ENCODE measurements at places on chromosomes 4 and X.

- peak; percentile 23 for DNase-seq
Measured at GRCh38 chrX:30971774-30972603, 82.9 kb upstream of the TAB3 start.

DNA sequence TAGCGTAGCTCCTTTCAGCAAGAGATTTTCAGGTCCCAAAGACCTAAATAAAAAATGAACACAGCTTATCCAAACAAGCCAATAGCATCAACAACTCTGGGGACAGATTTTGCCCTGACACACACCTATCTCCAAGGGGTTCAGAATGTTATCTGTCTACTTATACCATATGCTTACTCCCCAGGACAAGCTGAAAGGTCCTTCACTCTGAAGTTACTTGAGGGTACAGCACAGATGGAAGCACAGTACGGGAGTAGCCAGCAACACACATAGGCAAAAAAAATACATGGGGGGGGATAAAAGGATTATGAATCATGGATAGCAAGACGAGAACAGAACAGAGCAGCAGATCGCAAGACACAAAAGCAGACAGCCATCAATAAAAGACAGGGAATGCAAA lies 90.7 kb upstream of the MCF2 start:
- no peak for DNase-seq

DNA sequence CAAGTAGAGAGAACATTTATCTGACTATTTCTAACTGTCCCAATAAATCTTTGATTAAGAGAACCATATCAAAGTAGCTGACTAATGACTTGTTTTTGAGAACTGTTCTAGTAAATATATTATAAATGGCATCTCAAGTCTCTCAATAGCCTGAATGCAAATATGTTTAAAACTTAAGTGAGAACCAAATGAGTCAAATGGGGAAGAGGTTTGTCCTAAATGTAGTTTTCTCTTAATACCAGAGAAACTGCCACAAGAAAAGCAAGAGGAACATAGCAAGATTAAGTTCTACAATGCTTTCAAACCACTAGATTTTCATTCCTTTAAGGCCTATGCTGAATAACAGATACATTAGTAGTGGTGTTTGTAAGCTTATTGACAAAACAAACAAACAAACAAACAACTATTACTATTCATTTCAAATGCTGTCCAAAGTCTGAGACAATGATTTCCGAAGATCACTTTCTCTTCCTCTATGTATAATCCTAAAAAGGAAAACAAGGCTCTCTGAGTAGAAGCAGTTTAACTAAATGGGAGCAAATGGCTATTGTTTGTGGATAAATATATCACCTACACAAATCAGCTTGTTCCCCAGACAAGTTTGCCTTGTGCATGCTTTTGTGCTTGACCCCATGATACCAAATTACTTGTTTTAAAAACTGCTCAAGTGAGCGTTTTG lies 408.4 kb upstream of the EMCN start:
- DNase-seq, result no peak

- DNase-seq, result no peak
Measured at GRCh38 chrX:67563469-67564448, 19.9 kb downstream of the AR start.

GRCh38 chrX:154595559-154596249 lies 10.8 kb downstream of the CTAG1A start:
- DNase-seq, result no peak

DNA sequence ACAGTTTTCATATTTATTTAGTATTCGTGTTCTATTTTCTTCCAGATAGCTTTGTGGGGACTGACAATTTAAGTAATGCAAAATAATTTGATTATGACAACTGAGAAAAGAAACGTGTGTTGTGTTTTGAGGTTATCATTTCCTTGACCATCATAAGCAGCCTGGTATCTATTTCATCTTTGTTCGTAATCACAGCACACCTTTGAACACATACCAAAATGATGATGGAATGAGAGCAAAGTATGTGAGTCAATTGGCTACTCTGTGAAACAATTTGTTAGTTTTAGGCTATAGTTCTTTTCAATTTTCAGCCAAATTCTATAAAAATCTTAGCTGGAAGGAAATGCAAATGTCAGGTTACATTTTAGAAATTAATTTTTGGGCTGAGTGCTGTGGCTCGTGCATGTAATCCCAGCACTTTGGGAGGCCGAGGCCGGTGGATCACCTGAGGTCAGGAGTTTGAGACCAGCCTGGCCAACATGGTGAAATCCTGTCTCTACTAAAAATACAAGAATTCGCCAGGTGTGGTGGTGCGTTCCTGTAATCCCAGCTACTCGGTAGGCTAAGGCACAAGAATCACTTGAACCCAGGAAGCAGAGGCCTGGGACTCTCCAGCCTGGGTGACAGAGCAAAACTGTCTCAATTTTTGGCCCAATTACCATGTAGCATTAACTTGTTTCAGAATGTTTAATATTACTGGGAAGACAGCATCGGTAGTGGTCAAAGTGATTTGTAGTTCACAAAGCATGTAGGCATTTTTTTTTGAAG lies 1.1 kb upstream of the DUSP21 start:
- no peak for DNase-seq

DNA sequence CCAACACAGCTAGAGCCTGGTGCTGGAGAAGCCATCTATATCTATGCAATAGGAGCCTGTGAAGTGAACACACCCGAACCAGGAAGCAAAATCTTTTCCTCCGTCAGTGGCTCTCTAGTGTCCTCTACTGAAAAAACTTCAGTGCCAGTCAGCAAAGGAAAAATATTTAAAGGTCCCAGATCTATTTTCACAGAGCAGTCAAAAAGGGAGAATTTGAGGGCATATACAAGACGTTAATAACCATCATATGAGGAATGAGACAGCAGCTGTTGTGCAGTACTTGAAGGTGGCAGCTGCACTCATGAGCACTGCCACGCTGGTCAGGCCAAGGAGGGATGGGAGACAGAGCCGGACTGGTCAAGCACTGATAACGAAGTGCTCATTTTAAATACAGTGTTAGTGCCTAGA lies 14.4 kb downstream of the MCUB start:
- DNase-seq, result peak; percentile 35

GRCh38 chr4:45102716-45103115 lies 376.4 kb upstream of the GNPDA2 start:
- no peak for DNase-seq

DNA sequence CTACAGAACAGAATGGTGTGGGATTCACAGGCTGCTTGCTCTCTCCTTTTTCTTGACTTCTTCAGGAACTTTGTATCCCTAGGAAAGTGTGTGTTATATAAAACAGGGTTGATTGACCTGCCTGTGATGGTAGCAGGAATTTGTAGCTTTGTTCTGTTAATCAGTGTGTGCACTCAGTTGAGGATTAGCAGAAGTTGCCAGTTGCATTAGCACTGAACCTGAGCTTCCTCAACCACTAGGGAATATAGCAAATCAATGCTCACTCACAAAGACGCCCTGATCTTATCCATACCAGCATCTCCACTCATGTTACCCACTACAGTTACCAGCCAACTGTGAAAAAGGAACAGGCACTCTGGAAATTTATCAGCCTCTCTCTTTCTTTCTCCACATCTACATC lies 319.1 kb upstream of the EMCN start:
- no peak for DNase-seq

DNA sequence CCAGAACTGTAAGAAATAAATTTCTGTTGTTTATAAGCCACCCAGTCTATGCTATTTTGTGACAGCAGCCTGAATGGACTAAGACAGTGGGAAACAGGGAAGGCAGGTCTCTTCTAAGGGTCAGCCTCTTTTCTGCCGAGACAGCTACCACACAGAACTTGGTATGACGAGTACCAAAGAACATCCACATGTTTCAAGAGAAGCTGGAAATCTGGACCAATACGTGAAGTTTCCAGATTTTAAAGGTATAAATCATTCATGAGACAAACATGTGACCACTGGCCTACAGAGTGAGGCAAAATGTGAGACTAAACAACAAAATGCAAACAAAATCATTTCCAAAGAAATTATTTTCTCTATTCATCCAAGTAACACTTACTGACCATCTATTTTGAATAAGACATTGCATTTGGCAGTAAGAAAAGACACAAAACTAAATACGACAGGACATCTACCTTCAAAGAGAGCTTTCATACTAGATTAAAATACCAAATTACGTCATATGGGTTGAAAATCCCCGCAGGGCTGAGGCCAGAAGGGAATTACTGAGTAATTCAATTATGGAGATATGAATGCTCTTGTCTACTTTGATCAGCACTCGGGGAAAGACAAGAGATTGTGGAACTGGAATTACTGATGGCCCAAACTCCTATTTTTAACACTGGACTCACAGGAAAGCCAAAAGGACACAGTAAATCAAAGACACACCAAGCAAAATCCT lies 7.2 kb downstream of the SCARB2 start:
- DNase-seq, result no peak

- no peak for DNase-seq
Measured at GRCh38 chr4:169438057-169438480, 167.3 kb upstream of the SH3RF1 start.

GRCh38 chr4:152304220-152304619 lies 231.7 kb downstream of the FBXW7 start:
- DNase-seq, result no peak

DNA sequence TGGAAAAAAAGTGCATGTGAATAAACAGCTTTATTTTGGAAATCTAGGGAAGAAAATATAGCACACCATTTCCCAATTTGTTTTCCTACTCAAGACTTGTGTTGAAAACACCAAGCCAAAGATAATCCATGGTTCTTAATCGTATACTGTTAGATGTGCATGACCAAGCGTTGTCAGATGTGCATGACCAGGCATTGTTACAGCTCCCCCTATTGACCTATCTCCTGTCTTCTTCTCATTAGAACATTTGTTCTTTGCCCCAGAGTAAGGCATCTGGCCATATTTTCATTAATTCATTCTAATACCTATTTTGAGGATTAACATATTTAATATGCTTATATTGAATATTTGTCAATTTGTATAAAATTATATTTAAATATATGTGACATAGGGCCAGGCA lies 14.4 kb upstream of the VCX start:
- no peak for DNase-seq

DNA sequence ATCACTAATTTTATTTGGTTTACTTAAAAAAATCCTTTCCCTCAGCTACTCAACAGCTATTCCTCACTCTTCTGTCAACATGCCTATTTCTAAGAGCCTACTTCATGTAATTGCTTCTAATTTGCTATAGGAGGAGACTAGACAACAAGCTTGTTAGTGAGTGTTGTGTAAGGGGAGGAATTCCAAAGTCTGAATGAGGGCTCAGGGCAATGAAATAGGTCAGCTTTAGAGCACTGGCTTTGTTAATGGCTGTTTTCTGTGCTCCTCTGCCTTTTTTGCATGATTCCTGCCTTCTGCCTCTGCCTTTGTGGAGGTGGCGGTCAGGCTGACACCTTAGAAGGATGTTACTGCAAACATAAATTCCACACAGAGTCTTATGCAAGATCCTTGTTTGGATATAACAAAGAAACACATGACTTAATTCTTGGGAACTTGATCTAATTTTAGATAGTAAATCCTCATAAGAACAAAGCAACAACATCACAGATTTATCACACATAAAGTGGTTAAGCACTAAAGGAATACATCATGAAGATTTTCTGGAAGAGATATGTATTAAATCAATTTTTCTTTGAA lies 15.0 kb upstream of the PAGE1 start:
- DNase-seq, result no peak

DNA sequence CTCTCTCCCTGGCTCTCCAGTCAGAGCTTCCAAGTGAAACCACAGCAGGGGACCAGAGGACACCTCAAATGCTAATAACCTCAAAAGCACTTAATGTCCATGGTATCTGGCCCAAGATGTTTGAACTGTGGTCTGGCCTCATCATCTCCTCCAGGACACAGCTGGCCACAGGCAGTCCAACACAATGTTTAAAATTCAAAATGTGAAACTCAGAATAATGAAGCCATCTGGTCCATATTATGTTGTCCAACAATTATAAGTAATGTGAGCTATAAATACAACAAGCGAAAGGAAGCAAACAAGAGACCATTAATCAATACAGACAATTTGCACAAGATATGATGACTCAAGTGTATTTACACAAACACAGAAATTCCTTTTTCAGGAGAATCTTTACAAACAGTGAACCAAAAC lies 90.7 kb upstream of the S100G start:
- DNase-seq, result no peak

- no peak for DNase-seq
Measured at GRCh38 chr4:70980196-70980595, 13.3 kb upstream of the DCK start.

GRCh38 chrX:118945921-118946320 lies 28.5 kb upstream of the LONRF3 start:
- no peak for DNase-seq

DNA sequence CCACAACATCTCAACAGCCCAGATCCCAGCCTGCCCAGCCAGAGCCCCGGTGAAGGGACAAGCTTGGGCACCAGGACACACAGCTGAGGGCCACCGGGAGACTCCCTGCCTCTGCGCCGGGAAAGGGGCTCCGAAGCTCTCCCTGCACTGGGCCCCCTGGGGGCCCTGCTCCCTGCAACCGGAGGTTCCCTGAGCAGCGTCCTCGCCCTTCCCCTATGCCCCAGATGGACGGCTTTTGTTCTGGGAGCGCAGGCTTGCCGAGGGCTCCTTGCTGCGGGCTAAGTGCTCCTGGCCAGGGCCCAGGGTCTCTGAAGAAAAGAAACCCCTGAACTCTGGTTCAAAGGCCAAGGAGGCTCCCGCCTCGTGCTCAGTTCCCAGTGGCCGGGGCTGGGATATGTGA lies 899 bp upstream of the ZFP92 start:
- DNase-seq, result no peak

DNA sequence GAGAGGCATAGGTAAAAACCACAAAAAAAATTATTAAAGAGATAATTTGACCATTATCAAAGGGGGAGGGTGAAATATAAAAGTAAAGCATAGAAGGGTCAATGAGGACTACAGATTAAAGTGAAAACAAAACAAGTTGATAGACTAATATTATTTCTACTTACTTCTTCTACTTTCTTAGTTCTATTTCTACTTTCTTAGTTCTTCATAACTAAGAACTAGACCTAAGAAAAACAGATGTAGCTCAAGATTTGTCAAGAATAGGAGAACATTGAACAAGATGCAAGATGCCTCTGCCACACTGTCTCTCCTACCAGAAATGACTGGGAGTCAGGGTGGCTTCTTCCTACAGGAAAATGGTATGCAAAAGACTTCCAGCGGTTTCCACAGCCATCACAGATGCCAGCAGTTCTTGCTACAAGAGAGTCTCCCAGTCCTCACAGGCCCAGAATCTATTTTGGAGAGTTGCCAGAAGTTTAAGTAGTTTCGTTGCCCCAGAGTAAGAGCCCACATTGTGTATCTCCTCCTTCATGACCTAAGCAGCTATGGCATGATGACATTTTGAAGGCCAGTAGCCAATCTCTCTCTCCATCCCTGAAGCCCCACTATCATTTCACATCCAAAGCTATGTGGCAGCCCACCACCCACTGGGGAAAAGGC lies 42.9 kb upstream of the DDX60 start:
- no peak for DNase-seq

DNA sequence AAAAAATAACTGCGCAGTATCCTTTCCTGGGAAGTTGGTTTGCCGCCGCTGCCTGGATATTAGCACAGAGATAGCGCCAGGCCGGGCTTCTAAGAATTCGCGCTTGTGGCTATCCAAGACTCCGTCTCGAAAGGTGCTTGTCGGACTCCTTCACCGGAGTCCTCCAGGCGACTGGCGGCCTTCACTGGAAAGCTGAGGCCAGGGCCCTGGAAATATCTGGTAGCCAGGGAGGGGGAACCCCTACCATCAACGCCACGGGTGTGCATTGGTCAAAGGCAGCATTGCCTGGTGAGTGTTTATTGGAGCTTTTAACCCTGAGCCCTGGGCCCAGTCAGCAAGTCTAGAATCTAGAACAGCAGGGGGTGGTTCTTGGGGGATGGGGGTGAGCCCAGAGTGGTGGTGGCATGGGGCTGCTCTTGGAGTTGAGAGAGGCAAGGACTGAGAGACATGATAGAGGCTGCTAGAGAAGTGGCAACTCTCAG lies 577 bp upstream of the PIM2 start:
- peak; percentile 49 for DNase-seq

- no peak for DNase-seq
Measured at GRCh38 chrX:129698150-129698549, 40.6 kb upstream of the XPNPEP2 start.
